Kidney tubule cell (primary cell): ENCODE measurements at places on chromosomes 3 and 15.

- DNase-seq, result no peak
Observed at GRCh38 chr15:71066983-71067382, 48.3 kb upstream of the THSD4 start.

- no peak for DNase-seq
Observed at GRCh38 chr3:99541181-99541580, 97.2 kb upstream of the COL8A1 start.

DNA sequence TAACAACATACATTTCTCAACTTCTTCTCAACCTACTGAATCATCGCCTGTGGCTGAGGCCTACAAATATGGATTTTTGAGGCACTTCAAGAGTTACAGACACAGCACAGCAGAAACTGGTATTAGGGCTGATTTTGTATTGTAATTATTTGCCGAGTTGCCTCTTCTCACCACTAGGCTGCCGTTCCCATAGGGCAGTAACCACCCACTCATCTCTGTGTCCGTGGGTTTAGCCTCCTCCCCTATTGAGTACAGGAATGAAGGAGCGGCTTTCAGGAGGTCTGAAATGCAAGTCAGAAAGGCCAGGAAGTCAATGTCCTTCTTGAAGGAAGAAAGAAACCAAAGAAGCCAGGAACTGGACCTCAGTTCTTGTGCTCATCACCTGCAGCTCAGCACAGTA lies 220.8 kb downstream of the MTHFS start:
- no peak for DNase-seq

GRCh38 chr15:32718821-32719716 lies 1.3 kb downstream of the GREM1 start:
- DNase-seq, result peak; percentile 13

GRCh38 chr3:138842483-138843188 lies 7.9 kb upstream of the PIK3CB start:
- DNase-seq, result no peak

GRCh38 chr15:66120422-66120821 lies 133.1 kb downstream of the MEGF11 start:
- no peak for DNase-seq

GRCh38 chr3:71641674-71642073 lies 58.1 kb upstream of the FOXP1 start:
- DNase-seq, result peak; percentile 29

DNA sequence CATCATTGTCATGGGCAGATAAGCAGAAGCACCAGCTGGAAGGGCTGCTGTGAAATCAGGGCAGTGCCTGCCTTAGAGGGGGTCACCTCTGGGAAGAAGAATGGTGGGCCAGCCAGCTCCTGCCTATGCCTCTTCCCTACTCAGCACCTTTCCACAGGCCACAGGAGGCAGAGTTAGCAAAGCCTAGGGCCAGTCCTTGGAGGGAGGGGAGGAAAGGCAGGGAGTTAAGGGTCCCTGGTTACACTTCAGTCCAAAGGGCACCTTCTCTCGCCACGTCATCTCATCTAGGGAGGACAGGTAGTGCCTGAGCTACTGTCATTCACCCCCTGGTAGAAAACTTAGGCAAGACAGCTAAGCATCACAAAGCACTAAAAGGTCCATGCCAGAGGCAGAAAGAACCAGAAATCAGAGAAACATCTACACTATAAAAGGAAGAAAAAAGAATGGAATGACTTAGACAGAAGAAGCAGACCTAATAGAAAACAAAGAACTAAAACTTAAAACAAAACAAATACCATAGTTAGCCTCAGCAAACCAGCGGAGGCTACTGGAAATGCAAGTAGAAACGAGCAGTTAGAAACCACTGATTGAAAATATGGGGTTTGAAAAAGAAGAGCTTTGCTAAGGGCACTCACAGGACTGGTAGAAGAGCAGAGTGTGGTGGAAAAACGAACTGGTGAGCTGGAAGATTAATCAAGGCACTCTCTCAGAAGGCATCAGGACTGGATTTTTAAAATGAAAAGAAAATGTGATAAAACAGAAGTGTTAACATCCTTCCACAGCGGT lies 84.2 kb downstream of the OSBPL10 start:
- no peak for DNase-seq

DNA sequence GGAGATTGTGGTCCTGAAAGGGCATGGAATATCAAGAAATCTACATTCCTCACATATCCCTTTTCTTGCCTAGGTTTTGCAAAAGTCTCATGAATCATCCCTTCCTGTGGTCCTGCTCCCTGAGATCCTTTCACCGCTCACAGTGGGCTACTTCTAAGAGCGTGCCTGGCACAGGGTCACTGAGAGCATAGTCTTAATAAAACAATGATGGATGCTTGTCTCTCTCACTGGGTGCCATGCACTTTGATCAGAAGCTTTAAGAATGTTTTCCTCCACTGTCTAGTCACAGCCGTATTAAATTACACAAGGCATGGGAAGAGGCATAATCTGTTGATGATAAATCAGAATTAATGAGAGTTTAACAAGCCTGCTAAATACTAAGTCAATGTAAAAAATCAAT lies 269.7 kb upstream of the ATP10A start:
- no peak for DNase-seq

GRCh38 chr3:89964347-89964746 lies 856.9 kb downstream of the EPHA3 start:
- DNase-seq, result no peak

GRCh38 chr15:91499774-91500383 lies 353.6 kb upstream of the SLCO3A1 start:
- no peak for DNase-seq

DNA sequence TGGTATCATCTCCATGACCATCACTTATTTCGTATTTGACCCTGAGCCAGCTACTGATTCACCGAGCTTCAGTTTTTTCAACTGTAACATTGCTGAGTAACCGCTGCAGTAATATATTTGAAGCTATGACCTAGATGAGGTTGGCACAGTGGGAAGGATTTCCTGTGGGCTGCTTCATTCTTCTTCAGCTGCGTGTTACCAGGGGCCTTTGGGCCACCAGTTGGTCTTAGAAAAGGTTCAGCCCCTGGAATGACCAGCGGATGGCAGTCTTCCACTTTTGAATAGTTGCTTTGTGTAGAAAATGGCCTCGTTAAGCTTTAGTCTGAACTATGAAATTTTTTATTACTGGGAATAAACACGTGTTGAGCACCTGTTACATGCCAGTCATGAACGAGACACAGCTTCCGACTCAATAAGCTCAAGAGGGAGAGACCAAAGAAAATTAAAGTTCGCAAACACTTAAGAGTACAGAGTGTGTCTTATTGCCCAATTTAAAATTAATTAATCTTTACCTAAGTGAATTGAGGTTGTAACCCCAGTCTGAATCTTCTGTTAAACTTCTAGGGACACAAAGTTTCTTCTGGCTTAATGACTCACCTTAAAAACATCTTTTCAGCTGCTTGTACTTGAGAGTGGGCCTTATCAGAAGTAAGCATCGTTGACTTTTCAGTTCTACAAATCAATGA lies 57.6 kb upstream of the NR2E3 start:
- peak; percentile 97 for DNase-seq

GRCh38 chr3:50147861-50148260 lies 7.3 kb upstream of the SEMA3F start:
- no peak for DNase-seq

GRCh38 chr3:114223143-114223542 lies 14.2 kb downstream of the ZNF80 start:
- peak; percentile 2 for DNase-seq

- DNase-seq, result no peak
Observed at GRCh38 chr3:4019501-4019900, 220.3 kb downstream of the LRRN1 start.

DNA sequence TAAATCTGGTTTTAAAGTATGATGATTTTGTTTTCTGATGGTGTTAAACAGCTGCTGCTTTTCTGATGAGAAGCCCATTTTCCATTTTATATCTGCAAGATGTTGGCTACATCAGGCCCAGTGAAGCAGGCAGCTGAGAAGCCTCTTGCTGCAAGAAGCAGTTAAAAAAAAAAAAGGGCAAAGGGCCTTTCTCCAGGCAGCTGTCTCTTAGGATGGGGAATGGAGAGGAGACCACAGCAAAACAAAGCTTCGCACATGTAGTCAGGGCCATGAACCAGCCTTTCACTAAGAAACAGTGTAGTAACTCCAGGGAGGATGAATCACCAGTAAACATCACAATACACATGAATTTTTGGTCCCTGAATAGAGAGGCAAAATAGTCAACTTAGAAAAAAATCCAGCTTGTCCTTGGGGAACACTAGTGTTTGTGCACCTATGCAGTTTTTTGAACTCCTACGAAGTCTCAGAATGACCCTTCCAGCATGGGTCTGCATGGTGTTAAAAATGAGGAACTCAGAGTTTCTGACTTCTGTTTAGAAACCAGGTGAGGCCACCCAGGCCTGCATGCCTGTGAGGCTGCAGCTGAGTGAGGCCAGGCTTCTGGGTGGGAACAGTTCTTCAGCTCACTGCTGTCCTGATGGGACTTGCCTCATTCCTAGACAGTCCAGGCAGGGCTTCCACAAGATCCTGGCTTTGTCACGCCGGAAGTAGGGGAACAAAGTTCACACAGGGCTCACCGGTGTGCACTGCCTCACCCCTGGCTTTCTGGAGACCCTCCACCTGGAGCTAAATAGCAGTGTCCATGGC lies 518.7 kb downstream of the MCTP2 start:
- DNase-seq, result no peak

DNA sequence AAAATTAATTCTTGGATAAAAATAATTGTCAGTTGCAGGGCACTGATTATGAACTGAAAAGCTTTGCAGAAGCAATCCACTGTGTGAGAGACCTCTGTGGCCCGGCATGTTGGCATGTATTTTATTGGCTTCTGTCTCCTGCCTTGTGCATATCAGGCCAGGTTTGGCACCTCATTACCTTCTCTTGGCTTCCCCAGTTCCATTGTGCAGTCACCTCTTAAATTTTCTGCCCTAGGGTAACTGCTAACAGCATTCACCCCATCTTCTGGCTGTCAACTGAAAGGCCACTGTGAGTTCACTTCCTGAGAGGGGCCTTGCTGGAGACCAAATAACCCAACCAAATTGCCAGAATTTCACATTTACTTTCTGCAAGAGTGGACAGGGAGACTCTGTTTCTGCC lies 92.7 kb upstream of the RARB start:
- DNase-seq, result no peak

GRCh38 chr3:183252973-183253527 lies at the start of gene B3GNT5:
Gene B3GNT5 (plus strand): TSS chr3:183253253. CDS start chr3:183269799, 16,546 bp downstream.
- peak; percentile 80 for DNase-seq

GRCh38 chr3:103056542-103056941 lies 621.7 kb downstream of the ZPLD1 start:
- DNase-seq, result no peak

- no peak for DNase-seq
Observed at GRCh38 chr15:83815506-83815905, 161.6 kb downstream of the ADAMTSL3 start.

DNA sequence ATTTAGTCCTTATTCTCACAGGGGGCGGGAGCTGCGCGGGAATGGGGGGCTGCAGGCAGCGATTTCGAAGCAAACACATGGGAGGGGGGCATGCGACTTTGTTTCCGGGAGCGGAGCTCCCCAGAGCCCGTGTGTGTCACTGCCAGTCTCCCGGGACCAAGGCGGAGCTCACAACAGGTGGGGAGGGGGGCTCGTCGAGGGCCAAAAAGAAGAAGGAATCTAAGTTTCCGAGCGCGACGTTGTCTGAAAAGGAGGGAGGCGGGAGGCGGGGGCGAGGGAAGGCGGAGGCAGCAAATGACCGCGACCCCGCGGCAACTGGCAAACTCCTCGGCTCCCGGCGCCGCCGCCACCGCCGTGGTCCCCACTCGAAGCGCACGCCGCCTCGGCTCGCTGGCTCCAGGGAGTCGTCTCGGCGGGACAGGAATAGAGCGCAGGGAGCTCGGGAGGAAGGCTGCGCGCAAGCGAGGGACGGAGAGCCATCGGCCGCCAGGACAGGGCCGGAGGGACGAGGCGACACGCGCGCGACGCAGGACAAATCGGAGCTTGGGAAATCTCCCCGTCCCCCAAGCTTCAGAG lies 1.4 kb downstream of the FOXP1 start:
- peak; percentile 73 for DNase-seq

DNA sequence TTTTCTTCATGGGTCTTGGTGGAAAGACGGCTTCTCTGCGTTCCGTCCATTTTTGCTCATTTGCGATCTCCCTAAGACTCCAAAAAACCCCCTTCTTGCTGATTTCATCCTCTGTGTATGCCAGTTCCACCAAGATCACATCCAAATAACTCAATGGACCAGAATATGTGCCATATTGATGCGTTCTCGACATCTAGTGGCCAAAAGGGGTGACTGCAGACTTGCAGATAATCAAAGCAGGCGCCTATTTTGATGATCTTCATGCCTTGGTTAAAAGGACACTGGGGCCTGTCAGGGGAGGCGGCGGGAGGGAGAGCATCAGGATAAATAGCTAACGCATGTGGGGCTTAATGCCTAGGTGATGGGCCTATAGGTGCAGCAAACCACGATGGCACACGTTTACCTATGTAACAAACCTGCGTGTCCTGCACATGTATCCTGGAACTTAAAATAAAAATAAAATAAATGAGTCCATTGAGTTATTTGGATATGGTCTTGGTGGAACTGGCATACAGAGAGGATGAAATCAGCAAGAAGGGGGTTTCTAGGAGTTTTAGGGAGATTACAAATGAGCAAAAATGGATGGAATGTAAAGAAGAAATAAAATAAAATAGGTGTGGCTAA lies 104.2 kb upstream of the RAD18 start:
- peak; percentile 52 for DNase-seq

- DNase-seq, result no peak
Observed at GRCh38 chr3:13886593-13887129, 6.8 kb upstream of the WNT7A start.

DNA sequence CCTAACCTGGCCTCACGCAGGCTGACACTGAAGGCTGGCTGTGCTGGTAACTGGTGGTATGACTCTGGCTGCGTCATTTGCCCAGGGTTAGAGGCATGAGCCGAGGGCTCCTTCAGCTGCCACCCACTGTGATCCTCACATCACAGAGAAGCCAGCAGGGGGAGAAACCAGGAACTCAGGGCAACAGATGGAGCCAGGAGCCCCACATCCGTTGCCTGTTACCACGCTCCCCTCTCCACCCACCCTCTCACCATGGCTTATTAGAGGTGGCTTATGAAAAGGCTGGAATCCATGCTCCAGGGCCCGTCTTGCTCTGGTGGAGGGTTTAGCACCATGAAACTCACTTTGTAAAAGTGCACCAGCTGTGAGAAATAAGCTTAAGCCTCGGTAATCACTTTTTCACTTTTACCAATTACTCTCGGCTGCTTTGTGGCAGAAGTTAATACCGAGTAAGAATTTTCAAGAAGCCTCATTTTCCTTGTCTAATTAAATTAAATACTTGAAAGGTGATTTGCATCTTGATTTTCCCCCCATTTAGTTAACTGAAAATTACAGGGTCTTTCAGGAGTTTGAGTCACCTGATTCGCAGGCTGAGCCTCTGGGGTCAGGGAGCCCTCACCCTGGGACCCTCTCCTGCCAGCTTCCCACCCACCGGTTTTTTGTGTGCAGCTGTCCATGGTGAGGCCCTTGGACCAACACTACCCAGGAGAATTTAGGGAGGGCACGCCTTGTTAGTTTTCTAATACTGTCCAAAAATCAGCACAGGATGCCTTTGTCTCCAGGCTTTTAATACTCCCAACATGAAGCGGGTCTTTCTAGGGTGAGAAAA lies 60.9 kb downstream of the ASB7 start:
- DNase-seq, result peak; percentile 22

- peak; percentile 31 for DNase-seq
Observed at GRCh38 chr15:64144565-64145281, 6.8 kb upstream of the SNX22 start.

GRCh38 chr3:179037351-179037750 lies 34.3 kb downstream of the ZMAT3 start:
- DNase-seq, result peak; percentile 87
